ENCODE measurements at places on chromosomes 2 and 18.

GRCh38 chr18:25470062-25470461 lies 118.1 kb upstream of the ZNF521 start:
- DNase-seq, result no peak

- DNase-seq, result no peak
Measured at GRCh38 chr18:60122339-60122738, 222.5 kb downstream of the PMAIP1 start.

DNA sequence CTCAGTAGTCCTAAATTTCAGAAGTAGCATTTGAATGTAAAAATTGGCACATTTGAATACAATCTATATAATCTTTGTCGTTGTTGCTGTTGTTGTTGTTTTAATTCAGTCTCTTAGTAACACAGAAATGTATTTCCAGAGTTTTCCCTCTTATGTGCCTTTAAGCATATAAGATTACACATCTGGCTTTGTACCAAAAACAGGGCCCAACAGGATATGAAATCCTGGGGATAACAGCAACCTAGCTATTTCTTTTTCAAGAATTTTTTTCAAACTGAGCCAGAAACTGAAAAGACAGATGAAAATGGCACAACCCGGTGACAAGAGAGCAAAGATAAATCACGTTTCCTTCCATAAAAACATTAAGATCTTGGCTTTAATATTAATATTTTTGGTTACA lies 906.7 kb downstream of the NRXN1 start:
- no peak for DNase-seq

GRCh38 chr18:5914016-5914415 lies 18.7 kb upstream of the TMEM200C start:
- DNase-seq, result no peak

DNA sequence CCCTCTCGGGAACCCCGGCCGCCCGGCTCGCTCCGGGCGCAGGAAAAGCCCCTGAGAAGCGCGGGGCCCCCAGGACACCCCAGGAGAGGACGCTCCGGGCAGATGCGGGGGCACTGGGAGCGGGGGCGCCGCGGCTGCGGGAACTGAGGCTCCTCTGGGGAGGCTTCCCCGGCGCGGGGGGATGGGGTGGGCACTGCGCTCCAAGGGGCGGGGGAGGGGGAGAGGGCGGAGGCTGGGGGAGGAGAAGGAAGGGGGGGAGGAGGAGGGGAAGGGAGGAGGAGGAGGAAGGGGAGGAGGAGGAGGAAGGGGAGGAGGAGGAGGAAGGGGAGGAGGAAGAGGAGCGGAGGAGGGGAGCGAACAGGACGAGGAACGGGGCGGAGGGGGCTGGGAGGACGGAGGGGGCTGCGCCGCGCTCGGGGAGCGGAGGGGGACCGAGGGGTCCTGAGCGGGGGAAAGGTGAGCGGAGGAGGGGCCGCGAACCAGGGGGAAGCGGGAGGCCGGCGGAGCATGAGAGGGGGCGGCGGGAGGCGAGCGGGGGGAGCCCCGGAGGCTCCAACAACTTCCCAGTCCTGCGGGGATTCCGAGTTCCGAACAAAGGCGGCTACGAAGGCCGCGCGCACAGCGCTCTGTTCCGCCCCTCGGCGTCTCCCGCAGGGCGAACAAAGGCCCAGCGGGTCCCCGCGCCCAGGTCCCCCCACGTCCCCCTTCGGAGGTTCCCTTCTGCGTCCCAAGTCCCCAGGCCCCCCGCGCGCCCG lies 742 bp downstream of the PXDN start:
- no peak for DNase-seq

- DNase-seq, result no peak
Measured at GRCh38 chr18:61554117-61554776, 221.0 kb downstream of the CDH20 start.

DNA sequence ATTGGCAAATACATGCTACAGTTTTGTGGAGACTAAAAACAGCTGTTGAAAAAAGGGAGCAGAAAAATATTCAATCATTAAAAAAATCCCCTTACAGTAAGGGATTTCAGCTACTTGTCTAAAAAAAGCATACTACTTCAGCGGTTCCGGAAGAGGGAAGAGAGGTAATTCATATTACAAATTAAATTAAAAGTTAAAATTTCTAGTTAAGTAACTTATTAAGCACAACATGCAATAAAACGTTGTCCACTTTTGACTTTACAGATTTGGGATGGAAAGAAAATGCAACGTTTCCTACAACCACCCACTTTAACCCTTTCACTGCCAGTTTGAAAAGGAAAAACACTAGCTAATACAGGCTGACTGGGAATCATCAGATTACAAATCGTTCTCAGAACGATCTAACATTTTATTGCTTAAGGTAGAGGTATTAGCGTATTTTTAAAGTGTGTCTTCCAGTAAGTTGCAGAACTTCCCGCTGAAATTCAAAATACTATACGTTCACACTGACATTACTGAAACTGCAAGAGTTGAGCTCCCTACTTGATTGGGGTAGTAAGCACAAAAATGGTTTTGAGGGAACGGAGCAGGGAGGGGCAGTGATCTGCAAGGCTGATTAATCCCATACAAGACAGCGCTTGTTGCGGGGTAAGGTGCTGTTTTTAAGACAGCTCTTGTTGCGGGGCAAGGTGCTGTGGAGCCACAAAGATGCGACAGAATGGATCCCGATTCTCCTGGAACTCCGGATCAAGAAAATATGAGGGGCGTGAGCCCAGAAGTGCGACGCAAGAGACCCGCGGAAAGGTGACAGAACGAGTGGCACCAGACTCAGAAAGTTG lies 743 bp downstream of the HADHA start:
- no peak for DNase-seq

GRCh38 chr2:232211743-232212686 lies 166.5 kb upstream of the ALPP start:
- no peak for DNase-seq

DNA sequence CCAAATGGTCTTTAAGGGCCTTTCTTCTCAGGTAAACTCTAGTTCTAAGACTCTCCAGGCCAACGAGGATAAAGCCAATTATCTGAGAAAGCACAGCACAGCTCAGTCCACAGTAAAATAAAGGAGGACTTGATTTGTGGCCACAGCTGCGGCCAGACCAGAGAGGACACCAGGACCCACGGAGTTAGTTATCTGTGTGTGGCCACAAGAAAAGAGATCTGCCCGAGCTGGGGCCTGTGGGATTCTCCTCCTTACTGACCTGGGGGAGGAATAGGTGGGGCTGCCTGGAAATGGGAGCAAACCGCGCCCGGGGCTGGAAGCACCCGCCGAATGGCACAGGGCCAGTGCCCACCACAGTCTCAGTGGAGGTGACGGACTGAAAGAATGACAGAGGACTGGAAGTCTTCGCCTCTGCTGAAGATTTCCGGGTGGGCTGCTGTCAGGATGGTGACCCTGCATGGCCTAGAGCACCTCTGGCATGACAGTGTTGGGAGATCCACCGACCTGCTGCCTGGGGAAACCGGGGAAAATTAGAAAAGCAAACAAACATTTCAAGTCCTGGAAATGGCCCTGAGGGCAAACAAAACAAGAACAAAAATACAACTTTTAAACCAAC lies 13.3 kb downstream of the PROC start:
- no peak for DNase-seq

- no peak for DNase-seq
Measured at GRCh38 chr2:212186166-212186565, 352.4 kb downstream of the ERBB4 start.

- DNase-seq, result no peak
Measured at GRCh38 chr2:54386585-54386984, 69.5 kb upstream of the SPTBN1 start.

GRCh38 chr18:51164761-51165281 lies 32.7 kb downstream of the MEX3C start:
- no peak for DNase-seq

DNA sequence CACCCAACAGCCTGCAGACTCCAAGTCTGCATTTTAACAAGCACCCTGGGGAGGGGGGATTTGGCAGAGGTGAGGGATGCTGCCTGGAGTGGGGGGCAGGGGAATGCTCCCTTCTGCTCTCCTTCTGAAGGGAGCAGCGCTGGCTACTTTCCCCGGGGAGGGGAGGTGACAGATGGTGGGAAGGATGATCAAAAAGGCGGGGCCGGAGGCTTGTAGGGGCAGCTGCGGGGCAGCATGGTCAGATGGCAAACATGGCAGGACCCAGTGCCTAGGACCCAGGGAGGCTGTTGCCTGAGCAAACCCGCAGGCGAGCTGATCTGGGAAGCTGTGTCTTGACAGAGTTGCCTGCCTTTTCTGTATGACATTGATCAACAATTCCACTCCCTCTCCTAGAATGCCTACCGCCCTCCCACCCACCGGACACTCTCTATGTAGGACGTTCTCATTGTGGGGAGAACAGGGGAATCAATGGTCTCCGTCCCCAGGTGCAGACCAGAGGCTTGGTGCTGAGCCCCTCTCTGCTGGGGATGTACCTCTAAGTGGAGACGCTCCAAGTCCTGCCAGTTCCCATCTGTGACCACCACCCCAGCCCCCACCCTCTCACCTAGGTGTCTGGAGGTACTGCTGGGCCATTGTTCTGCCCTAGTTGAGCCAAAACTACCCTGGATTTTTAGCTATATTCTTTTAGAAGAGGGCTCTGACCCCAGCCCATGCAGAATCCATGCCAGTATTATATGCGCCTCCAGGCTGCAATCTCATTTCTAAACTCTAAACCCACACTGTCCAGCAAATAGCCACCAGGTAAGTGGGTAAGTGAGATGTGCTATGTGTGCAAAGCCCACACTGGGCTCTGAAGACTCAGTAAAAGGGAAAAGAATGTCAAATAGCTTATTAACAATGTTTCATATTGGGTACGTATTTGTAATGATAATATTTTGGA lies 89.7 kb upstream of the SEC11C start:
- DNase-seq, result no peak

DNA sequence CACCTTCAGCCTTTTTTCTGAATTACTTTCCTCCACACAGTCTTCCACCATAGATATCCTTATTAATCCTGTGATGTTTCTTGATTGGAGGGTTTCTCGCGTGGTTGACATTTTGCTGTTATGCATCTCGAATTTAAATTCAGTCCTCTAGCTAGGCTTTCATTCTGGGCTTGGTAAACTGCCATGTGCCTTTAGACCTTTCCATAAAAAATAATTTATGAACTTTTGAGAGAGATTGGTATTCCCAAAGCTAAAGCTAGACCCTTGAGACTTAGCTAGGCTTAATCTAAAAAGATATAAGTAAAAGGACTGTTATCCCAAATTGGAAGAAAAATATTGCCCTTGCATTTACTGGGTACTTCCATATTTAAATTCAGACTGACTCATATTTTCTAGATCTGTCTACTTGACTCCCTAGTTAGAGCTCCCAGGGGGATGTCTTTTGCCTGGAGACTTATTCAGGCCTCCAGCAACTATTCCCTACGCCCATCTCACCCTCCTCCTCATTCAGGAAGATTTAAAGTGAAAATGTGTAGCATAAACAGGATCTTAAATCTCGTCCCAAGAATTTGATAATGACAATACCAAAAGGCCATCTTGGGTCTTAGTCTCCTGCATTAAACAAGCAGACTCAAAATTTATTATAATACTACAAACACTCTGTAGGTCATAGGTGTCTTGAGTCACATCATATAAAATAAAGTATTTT lies 60.3 kb downstream of the KIAA2012 start:
- peak; percentile 72 for DNase-seq

GRCh38 chr18:12656938-12657683 lies 796 bp downstream of the SPIRE1 start:
- no peak for DNase-seq

GRCh38 chr2:97950329-97951154 lies 45.2 kb downstream of the TMEM131 start:
- DNase-seq, result peak; percentile 68

DNA sequence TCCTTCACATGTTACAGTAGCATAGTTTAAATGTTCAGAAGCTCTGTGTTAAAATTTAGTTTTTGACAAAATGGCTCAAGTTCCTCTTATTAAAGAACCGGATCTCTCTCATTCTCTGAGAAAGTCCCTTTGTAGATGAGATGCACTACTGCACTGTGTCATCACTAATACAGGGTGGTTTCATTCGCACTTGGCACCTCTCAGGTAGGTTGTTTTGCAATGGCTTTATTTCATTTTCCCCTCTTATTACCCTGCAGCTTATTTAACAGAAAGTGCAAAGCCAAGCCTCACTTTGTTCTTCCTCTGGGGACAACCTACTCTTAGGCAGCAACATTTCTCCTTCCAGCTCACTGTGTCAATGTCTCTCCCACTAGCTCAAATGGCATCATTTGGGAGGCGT lies 185.1 kb downstream of the DLGAP1 start:
- DNase-seq, result no peak

DNA sequence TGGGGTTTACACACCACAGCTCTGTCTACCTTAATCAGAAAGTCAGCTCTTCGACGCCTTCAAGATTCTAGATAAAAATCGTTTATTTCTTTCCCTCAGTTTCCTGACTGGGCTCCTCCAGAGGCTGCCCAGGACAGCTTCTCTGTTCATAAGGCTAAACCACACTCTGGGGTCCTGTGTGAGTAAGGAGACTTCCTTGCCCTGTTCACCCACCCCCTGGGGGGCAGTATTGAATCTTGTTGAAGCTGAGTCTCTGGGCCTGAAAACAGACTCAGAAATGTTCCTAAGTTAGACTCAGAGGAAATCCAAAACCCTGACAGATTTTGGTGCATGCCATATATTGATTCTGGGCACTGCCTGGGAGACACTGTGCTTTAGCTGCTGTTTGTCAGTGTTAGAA lies 43.0 kb downstream of the G6PC2 start:
- no peak for DNase-seq

GRCh38 chr18:12638644-12639124 lies 19.2 kb downstream of the SPIRE1 start:
- DNase-seq, result no peak

- DNase-seq, result no peak
Measured at GRCh38 chr2:196225213-196225612, 53.8 kb upstream of the STK17B start.

DNA sequence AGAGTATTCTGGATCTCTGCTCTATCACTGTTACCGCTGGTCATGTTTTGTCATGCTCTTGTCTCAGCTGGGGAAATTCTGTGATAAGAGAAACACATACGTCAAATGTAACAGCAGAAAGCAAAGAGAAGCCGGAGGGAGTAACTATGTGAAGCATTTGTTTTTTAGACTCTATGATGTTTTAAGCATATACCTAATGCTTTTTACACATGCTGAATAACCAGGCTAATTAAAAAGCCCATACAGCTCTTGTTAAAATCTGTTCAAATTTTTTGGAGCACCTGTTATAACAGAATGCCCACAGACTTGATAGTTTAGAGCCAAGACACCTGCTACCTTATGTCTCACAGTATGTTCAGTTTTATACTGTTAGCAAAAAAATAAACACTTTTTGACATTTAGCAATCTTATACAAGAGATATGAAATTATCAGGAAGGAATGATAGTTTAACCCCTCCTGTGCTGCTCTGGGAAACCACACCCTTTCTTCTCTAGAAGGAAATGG lies 92.3 kb upstream of the TANK start:
- DNase-seq, result no peak

- DNase-seq, result no peak
Measured at GRCh38 chr2:62383846-62384245, 122.1 kb downstream of the TMEM17 start.

- DNase-seq, result no peak
Measured at GRCh38 chr18:59960272-59960671, 60.5 kb downstream of the PMAIP1 start.

DNA sequence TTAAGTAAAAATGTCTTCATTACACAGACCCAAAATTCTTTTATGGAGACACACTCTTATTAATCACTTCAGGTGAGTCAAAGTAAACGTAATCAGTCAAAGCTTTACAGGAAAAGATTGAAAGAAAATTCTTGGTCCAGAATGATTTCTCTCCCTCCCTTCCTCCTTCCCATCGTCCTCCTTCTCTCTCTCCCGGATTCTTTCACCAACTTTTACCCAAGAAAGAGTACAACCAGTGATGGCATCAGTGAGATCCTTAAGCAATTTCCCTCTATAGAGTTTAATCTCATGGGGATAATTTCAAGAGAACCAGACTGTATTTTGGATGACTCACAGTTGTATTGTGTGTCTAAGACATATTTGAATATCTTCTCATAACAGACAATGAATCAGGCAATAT lies 258.1 kb downstream of the ALK start:
- DNase-seq, result peak; percentile 64
